ENCODE measurements at places on chromosomes 11 and 22.

GRCh38 chr11:69122326-69122629 is 33.5 kb upstream of the SMIM38 start:
- DNase-seq: no peak

DNA sequence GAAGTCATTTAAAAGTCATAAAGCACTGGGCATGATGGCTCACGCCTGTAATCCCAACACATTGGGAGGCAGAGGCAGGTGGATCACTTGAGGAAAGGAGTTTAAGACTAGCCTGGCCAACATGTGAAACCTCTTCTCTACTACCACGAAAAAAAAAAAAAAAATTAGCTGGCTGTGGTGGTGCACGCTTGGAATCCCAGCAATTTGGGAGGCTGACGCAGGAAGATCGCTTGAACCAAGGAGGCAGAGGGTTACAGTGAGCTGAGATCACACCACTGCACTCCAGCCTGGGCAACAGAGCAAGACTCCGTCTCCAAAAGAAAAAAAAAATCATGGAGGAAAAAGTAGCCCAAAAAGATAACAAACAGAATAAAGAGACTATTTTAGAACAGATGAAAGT is 42.2 kb downstream of the NUP98 start:
- no peak for DNase-seq

GRCh38 chr11:17343907-17344306 is 7.7 kb upstream of the NCR3LG1 start:
- peak; percentile 85 for DNase-seq

GRCh38 chr11:3816673-3817072 is 8.3 kb downstream of the PGAP2 start:
- no peak for DNase-seq

- DNase-seq: peak; percentile 37
Measured at GRCh38 chr11:30859669-30860068, 273.5 kb upstream of the MPPED2 start.

DNA sequence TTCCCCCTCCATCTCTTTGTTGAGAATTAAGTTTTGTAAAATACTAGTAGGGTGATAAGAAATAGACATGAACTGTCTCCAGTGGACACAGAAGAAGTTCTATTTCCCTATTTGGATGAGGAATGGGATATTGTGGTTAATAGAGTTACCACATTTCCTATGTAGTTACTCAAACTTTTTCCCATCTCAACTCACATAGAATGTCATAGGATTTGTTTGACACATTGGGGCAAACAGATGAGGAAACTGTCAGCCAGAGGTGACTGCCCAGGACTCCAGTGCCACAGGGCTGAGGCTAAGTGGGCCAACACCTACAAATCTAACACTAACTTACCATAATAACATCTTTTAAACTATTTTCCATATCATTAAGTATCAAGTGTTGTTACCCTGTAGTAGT is 58.3 kb downstream of the CCDC83 start:
- no peak for DNase-seq

GRCh38 chr22:24421428-24421931 is 5.9 kb upstream of the ADORA2A start:
- no peak for DNase-seq

DNA sequence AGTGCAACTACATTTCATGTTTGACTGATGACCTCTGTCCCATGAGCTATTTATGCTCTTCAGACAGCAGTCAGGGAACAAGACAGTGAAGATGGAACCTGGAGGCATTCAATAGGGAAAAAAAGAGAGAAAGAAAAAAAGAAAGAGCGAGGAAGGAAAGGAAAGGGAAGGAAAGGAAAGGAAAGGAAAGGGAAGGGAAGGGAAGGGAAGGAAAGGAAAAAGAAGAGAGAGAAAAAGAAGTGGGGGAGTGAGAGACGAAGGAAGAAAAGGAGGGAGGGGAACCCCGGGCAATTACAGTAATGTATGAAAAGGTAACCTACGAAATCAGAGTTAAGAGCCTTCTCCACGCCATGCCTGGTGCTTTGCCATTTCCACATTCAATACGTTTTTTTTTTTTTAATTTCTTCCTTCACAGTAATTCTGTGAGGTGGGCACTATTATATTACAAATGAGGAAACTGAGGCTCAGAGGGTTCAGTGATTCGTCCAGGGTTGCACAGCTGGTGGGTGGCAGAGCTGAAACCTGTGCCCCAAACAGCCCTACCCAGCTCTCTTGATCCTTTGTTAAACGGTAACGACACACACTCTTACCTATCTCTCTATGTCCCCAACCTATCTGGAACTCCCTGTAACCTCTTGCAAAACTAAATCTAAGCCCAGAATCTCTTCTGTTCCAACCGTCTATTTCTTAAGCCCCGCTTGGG is 39.3 kb downstream of the ETS1 start:
- DNase-seq: no peak

DNA sequence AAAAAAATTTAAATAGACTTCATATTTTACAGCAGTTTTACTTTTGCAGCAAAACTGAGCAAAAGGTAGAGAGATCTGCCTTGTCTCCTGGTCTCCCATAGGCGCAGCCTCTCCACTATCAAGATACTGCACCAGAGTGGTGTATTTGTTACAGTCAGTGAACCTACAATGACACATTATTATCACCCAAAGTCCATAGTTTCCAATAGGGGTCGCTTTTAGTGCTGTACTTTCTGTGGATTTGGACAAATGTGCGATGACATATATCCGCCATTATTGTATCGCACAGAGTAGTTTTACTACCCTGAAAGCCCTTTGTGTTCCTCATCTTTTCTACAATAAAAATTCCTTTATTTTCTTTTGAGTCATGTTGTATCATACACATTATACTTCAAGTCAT is 153.2 kb upstream of the CCDC179 start:
- no peak for DNase-seq

DNA sequence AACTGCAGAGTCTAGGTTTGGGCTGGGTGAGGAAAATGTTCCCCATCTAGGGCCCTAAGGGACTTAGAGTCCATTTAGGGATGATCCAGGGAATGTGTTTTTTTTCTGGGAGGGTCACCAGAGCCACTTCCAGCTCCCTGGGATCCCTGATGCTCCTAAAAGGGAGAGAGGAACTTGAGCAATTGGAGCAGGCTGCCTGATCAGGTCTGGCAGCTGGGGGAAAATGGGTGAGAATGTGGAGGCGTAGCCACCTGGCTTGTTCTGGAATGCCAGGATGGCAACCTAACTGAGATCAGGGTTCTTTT is 1.2 kb downstream of the PGAP2 start:
- DNase-seq: no peak

DNA sequence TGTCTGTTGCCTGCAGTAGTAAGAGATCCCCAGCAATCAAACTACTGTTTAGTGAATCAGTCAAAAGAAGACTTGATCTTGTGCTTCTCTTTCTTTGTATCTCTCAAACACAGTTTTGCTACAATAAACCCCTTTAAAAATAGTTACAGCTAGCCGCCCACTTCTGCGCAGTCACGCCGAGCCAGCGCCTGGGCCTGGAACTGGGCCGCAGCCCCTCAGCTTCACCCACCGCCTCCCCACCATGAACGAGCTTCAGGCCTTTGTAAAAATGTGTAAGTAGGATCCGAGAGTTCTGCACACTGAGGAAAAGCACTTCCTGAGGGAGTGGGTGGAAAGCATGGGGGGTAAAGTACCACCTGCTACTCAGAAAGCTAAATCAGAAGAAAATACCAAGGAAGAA is 60.5 kb downstream of the CWC15 start:
- no peak for DNase-seq

- peak; percentile 80 for DNase-seq
Measured at GRCh38 chr11:47523490-47524225, 29.3 kb downstream of the CELF1 start.

- no peak for DNase-seq
Measured at GRCh38 chr11:6127881-6128280, 20.4 kb downstream of the OR56B4 start.

DNA sequence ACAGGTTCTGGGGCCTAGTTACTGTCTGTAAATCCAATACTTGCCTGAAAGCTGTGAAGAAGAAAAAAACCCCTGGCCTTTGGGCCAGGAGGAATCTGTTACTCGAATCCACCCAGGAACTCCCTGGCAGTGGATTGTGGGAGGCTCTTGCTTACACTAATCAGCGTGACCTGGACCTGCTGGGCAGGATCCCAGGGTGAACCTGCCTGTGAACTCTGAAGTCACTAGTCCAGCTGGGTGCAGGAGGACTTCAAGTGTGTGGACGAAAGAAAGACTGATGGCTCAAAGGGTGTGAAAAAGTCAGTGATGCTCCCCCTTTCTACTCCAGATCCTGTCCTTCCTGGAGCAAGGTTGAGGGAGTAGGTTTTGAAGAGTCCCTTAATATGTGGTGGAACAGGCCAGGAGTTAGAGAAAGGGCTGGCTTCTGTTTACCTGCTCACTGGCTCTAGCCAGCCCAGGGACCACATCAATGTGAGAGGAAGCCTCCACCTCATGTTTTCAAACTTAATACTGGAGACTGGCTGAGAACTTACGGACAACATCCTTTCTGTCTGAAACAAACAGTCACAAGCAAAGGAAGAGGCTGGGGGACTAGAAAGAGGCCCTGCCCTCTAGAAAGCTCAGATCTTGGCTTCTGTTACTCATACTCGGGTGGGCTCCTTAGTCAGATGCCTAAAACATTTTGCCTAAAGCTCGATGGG is 13.5 kb downstream of the PIK3IP1 start:
- no peak for DNase-seq

DNA sequence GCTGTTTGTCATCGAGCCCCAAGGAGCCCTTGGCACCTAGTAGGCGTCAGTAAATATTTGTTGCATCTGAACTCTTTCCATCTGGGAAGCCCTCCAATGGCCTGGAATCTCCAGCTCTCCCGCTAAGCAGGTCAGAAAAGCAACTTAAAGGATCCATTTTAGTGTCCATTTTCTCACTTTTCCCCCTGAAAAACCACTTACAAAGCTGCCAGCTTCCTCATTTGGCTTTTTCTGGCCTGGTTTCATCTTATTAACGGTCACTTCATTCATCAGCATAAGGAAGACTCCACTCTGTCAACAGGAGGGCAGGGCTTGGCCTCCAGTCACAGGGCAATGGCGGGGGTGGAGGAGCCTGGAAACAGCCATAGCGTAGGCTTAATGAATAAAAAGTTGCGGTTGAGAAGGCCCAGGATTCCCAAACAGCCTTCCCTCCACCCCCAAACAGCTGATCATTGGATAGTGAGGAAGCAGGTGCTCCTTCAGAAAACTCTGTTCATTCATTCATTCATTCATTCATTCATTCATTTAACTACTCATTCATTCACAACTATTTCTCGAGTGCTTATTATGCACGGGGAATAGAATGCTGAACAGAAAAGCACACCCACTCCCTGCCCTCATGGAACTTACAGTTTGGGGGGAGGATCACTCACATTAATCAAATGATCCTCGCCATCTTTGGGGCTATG is 104.5 kb upstream of the RCN1 start:
- DNase-seq: no peak

DNA sequence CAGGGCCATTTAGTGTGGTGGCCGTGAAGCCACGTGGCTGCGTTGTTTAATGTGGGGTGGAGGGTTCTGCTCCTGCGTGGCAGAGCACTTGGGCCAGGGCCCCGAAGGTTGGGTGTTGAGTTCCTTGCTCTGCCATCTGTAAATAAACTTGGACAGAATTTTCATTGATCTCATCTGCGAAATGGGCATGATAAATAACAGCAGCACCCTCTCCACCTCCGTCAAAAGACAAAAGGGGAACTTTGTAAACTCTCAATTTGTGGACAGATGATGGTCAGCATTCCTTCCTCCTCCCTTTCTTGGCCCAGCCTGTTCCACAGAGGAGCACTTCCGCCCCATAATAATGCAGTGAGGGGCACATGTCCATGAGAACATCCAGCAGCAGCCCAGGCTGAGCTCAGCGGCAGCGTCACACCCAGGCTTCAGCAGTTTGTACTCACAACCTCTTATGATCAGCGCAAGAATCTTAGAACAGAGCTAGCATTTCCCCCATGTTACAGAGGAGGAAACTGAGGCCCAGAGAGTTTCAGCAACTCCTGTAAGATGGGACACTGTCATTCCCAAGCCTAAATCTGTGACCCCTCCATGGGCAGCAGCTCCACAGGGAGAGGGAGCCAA is 874.5 kb downstream of the BRD1 start:
- DNase-seq: no peak

DNA sequence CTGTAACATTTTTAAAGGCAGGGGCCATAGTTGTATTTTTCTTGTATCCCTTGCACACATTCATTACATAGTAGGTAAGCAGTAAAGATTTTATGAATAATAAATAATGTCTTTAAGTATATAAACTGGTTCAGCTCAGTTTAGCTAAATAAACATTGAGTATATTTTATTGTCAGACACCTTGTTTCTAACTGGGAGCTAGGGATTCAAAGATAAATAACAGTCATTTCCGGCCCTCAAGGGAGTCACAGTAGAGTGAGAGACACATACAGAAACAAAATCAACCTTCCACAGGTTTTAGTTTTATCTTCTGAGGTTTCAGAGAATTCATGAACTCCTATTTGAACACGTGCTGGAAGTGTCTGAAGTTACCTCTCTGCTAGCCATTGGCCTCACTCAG is 760.2 kb downstream of the DLG2 start:
- no peak for DNase-seq

GRCh38 chr11:129230006-129230405 is 37.9 kb upstream of the ARHGAP32 start:
- no peak for DNase-seq
